ENCODE measurements at places on chromosomes 12 and 14. TPM values are rescaled to one million over a fixed set of nuclear protein-coding genes. Genes with fewer than 3 reads are reported as not detected.

PTPN11 gene
- 175 TPM for total RNA-seq

MUCL1 gene
- total RNA-seq, result not detected

DNA sequence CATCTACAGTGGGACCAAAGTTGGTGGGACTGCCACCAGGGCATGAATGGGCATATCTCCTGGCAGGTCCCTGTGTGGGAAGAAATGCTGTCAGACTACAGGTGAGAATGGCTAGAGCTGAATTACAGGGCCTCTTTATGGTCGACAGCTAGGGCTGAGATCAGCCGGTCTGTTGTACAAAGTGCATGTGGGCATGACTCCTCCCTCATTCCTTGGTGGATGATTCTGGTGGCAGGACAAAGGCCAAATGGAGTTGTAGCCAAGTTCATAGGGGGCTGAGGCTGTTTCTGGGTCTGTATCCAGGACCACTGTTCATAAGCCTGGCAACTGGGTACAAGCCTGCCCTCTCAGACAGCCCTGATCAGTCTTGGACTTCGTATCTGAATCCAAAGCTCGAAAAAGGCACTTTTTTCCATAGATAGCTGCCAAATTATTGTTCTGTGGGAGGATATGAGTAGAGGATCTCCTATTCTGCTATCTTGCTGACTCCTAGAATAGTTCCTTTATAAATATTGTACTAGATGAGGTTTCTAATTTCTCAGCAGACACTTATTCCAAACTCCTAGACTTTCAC is 460.8 kb downstream of the TMEM117 start:
- DNase-seq, result no peak

- DNase-seq, result no peak
These were observed 286.4 kb downstream of the PCNX1 start for GRCh38 chr14:71193663-71194062.

- no peak for DNase-seq
These were observed 88.1 kb upstream of the DIO3 start for GRCh38 chr14:101473045-101473729.

GRCh38 chr12:106580671-106581508 is 1.9 kb upstream of the RFX4 start:
- no peak for DNase-seq

All from activated naive CD8-positive, alpha-beta T cell treated with anti-CD3 and anti-CD28 coated beads for 36 hours (primary cell).